ENCODE measurements at places on chromosomes 3 and 15.
A peak's percentile ranks its signal among the peaks of the same experiment; 100 is the strongest.

GRCh38 chr3:172256101-172256734 is 192.0 kb downstream of the GHSR start:
- DNase-seq: no peak

DNA sequence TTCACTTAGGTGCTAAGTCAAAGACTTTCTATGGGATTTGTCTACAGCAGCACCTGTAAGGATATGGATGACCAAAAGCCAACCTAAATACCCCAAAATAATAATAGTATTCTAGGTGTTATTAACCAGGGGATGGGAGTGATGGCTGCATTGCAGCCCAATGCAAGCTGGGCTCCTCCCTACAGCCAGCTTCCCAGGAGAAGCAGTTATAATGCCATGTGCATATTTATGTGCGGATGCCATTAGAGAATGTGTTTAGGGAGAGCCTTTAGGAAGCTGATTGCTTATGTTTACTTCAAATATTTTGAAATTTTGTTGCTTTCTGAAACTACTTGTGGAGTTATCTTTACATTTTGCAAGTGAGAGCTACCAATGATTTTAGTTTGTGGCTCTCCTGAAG is 237.3 kb downstream of the CHST2 start:
- no peak for DNase-seq

- no peak for DNase-seq
Measured at GRCh38 chr3:54931182-54931581, 3.3 kb upstream of the LRTM1 start.

DNA sequence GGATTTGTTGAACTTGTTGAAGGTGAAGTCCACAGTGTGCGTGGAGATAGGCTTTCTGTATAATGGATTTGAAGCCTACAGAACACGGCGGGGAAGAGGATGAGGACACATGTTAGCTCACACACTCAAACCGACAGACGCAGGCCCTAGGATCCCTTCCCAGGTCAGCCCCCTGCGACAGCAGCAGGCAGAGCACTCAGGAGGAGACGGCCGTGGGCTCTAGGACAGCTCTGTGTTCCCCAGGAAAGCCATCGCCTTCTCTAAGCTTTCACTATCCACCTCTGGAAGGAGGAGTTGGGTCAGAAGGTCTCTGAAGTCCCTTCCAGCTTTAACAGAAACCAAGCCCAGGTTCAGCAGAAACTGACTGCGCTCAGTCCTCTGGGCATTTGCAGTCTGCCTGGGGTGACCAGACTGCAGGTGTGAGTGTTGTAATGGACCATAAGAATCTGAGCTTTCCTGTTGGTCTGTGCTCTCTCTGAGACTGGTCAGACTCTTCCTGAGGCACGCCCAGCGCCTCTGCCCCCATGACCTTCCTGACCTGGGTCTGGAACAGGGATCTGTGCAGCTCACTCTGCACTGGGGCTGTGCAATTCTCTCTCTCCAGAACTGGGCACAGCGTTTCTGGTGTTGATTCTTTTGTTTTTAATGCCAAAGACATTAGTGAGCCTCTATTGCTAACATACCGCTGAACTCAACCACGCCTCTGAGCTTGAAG is 33.5 kb downstream of the UMPS start:
- no peak for DNase-seq

- peak; percentile 44 for DNase-seq
Measured at GRCh38 chr3:87503900-87504498, 227.6 kb upstream of the POU1F1 start.

- no peak for DNase-seq
Measured at GRCh38 chr15:36484038-36484778, 95.2 kb upstream of the CDIN1 start.

DNA sequence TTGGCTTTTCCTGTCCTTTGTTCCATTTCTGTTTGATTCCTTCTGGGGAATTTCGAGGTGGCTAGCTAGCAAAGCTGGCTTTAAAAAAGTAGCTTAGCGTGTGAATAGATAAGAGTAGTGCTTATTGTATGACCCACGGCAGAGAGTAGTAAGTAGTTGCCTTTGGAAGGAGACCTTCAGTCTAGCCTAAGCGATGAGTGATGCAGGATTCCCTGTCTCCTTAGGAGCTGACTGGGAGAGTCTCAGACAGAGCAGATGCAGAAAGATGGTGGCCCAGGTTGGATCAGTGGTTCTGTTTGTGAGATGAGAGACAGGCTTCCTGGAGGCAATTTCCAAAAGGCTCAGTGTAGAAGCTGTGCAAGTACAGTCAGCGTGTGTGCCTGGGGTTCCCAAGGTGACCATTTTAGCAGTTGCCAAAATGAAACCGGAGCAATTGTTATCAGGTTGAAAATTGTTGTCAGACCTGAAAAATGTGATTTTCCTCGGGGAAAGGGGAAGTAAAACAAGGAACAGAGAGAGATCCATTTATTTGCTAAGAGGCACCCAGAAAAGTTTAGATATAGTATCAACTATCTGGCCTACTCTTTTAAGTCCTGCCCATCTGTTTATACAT is 681 bp upstream of the IL5RA start:
- no peak for DNase-seq

GRCh38 chr3:48598323-48599076 is 3.4 kb upstream of the COL7A1 start:
- no peak for DNase-seq

Measured in pulmonary artery endothelial cell (primary cell).